Hematopoietic multipotent progenitor cell treated with erythropoietin and hydrocortisone succinate and interleukin-3 and kit ligand, for 17 days (in vitro differentiated cells): ENCODE measurements at places on chromosomes 12 and 14.
A peak's percentile ranks its signal among the peaks of the same experiment; 100 is the strongest.

DNA sequence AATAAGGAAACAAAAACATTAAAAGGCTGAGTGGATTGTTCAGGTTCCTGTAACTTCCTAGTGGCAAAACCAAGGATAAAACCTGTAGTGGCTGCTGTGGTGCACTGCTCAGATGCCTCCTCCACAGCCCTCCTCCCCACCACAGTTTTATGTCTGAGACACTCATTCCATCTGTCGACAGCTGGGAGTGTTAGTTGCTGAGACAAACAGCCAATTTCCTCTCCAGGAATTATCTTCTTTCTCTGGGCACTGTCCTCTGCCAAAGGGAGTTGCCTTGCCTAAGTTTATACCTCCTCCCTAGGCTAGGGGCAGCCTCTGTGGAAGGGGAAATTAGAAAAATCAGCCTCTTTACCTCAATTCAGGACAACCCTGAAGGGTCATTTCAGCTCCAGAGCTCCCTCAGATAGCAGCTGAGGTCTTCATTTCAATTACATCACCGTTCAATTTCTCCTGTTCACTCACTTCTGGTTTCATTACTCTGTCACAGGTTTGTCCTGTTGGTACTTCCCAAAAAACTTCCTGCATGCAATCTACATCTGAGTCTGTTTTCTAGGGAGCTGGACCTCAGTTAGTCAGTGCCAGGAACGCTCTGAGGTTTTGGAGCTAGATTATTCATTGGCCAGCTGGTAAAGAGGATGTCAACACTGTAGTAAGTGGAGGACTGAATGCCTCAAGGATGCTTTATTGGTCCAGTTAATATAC is 74.9 kb upstream of the ATP2B1 start:
- no peak for DNase-seq

GRCh38 chr14:78022059-78022458 is 148.1 kb upstream of the NRXN3 start:
- DNase-seq, result peak; percentile 62

- DNase-seq, result no peak
Measured at GRCh38 chr14:74979442-74980397, 23.0 kb upstream of the EIF2B2 start.

- DNase-seq, result no peak
Measured at GRCh38 chr14:35338731-35339405, 46.7 kb downstream of the PSMA6 start.

GRCh38 chr14:90986510-90986909 is 73.9 kb downstream of the RPS6KA5 start:
- no peak for DNase-seq

GRCh38 chr12:578748-579419 is 84.4 kb downstream of the NINJ2 start:
- peak; percentile 65 for DNase-seq

- no peak for DNase-seq
Measured at GRCh38 chr14:35262436-35262835, 29.7 kb upstream of the PSMA6 start.

GRCh38 chr12:101925361-101925760 is 48.0 kb downstream of the DRAM1 start:
- DNase-seq, result no peak

DNA sequence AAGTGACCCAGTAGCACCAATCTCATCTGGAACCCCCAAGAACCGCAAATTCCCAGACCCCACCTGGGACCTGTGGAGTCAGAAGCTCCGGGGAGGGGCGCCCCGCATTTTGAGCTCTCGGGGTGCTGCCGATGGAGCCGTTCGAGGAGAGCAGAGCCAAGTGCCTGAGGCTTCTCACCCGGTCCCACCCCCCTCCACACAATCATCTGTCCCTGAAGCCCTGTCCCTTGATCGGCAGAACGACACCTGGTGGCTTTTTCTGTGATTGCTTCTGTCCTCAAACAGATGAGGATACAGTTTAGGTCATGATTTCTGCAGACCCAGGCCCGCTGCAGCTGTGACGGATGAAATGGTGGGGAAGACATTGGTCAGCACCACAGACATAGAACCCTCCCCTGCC is 74.7 kb downstream of the NOC4L start:
- no peak for DNase-seq

- no peak for DNase-seq
Measured at GRCh38 chr14:92433407-92433806, 80.2 kb upstream of the RIN3 start.

- DNase-seq, result no peak
Measured at GRCh38 chr12:116674643-116675183, 63.2 kb downstream of the SPRING1 start.

DNA sequence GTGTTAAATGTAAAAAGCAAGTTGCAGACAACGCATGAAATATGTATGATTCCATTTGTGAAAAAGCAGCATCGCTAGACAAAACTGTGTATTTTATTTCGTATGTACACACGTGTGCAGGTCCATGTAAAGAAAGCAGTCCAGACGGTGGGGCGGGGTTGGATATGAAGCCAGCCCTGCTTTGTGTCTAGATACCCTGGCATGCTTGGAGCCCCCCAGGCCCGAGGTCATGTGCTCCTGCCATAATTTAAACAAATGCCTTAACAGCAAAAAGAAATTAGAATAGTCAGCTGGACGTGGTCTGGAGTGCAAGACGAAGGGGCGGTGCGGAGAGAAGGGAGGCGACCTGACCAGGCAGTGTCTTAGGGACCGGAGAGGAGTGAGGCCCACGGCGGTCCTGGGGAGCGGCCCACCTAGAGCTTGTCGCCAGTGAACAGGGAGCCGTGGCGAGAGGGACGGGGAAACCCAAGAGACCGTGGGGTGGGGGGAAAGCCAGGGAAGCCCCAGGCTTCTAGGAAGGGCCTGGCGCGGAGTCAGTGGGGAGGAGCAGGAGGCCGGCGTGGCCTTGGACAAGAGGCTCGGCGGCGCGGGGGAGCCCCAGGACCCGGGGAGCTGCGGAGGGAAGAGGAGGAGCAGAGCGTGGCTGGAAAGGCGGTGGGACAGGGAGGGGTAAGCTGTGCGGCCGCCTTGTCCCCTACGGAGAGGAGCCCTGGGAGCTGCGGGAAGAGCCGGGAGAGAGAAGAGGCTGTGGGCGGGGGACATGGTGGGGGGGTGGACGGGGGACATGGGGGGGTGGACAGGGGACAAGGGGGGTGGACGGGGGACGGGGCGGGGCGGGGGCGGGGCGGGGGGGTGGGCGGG is 118.5 kb upstream of the C14orf180 start:
- DNase-seq, result no peak

GRCh38 chr14:67461341-67461985 is 27.1 kb downstream of the TMEM229B start:
- DNase-seq, result no peak

GRCh38 chr14:105069871-105070759 is 4.9 kb upstream of the GPR132 start:
- DNase-seq, result no peak

GRCh38 chr12:99522456-99522855 is 125.1 kb upstream of the GARIN6 start:
- DNase-seq, result no peak

GRCh38 chr12:43210485-43211192 is 341.4 kb downstream of the ADAMTS20 start:
- no peak for DNase-seq

- DNase-seq, result no peak
Measured at GRCh38 chr12:83122623-83122934, 435.9 kb downstream of the TMTC2 start.

DNA sequence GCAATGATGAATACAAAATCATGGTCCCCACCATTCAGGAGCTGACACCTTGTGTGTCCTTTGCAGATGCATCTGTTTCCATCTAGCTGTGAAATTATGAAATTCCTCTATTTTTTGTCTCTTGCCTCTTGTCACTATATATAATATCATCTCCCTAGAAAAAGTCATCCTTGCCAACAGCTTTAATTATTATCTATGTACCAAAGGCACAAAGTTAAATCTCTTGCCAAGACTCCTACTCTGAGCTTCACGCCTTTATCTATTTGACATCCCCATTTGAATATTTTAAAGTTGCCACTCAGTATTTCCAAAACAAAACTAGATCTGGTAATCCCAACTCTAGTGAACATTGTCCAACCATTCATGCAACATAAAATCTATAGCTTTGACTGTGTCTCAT is 32.0 kb upstream of the PRB2 start:
- DNase-seq, result no peak

DNA sequence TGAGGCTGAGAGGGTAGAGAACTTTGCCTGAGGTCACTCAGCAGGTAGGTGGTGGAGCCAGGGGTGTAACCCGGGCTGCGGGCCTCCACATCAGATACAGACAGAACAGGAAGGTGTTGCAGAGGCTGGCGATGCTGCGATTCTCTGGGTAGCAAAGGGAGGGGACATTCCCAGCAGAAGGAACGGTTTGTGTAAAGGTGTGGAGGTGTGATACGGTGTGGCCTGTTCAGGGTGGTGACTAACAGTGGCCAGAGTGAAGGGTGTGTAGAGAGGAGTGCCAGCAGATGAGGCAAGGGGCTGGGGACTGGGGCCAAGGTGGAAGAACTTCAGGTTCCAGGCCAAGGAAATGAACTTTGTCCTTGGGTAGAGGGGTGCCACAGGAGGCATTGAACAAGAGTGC is 18.2 kb upstream of the FAIM2 start:
- no peak for DNase-seq

GRCh38 chr12:52867642-52868041 is 18.8 kb upstream of the KRT78 start:
- DNase-seq, result no peak

- DNase-seq, result peak; percentile 38
Measured at GRCh38 chr12:95918194-95918993, 24.0 kb downstream of the CCDC38 start.

DNA sequence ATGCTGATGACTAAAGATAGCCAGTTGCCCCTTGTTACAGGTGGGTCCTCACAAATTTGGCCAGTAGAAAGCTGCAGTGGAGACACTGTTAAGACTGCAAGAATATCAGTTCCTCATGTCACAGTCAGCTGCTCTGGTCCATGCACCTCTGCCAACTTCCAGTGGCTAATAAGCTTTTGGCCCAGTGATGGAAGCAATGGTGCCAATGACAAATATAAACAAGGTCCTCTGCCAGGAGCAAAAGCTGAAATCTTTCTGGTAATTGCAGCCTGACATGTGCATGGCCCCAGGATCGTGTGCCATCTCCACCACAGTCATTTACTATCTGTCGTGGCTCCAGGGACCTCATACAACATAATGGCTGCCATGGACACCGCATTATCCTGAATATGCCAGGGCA is 85.4 kb upstream of the TMEM260 start:
- no peak for DNase-seq

GRCh38 chr12:80716696-80717469 is at the start of gene MYF5:
Gene MYF5 (plus strand): TSS chr12:80716912. CDS start chr12:80717064, 152 bp downstream.
- DNase-seq, result no peak

DNA sequence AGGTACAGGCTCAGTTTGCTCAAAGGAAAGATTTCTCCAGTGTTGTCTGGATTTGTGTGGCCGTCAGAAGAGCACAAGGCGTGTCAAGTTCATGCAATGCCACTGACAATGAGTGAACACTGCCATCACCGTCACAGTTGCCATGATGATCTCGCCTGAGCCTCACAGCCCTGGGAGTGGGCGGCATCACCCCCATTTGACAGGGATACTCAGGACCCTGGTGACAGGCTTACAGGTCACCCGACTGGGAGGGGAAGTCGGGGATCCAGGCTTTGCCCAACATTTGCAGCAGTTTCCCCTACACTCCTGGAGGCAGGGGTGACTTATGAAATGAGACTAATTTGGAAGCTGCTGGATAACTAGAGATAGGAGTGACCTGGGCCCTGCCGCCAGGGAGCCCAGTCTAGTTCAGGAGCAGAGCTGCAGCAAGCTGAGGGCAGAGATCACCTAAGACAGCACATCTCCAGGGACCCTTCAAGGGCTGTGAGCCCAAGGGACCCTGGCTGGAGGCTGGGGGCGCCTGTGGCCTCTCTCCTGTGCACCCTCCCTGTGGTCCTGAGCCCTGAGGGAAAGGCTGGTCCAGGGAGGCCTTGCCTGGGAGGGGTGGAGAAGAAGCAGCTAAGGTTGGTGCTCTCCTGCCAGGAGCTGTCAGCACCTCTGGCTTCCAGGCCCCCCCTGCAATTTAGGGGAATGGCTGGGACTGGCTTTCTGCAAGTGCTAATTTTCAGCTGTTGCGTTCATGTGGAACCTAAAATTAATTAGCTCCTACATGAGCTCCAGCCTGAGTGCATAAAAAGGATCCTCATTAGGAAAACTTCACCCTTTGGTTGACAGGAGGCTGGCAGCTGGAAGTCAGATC is 32.4 kb upstream of the BEGAIN start:
- DNase-seq, result no peak

DNA sequence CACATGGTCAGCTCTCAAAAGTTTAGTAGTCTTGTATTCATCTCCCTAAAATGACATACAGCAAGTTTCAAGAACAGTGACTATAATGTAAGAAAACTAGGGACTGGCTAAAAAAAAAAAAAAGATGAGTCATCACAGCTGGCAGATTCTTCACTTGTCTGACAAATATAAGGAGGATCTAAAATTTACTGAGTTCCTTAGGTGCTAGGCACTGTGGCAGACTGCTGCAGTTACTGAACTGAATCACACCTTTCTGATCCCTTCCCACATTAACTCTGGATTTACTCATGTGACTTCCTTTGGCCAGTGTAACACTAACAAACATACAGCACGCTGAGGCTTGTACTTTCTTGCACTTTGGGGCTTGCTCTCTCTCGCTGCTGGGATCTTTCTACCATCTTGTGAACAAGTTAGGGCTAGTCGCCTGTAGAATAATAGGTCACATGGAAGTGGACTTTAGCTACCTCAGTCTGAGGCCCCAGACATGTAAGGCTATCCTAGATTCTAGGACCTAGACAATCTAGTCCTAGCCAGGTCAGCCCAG is 32.1 kb downstream of the BAZ1A start:
- DNase-seq, result peak; percentile 87

DNA sequence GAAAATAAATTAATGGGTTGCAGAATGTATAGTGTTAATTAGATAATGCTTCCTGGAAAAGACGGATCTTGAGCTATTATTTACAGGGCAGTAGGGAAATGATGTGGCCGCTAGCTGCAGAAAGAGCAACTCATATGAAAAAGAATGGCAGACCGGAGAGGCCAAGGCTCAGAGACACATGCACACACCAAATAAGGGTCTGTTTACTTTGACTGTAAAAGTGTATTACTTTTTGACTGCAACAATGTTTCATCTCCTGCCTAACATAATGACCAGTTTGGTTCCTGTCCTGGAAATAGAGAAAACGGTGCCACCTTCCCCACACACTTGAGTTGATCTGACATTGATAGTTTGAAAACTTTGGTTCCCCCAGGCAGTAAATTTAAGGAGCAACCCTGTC is 290.9 kb downstream of the CACNA1C start:
- DNase-seq, result no peak

- DNase-seq, result no peak
Measured at GRCh38 chr14:81165188-81165587, 55.6 kb downstream of the GTF2A1 start.

GRCh38 chr12:105461271-105461943 is 130.9 kb downstream of the C12orf75 start:
- DNase-seq, result no peak

- no peak for DNase-seq
Measured at GRCh38 chr12:116288735-116289134, 11.2 kb upstream of the MED13L start.

- peak; percentile 29 for DNase-seq
Measured at GRCh38 chr14:103456167-103456835, 66.3 kb downstream of the CKB start.

- no peak for DNase-seq
Measured at GRCh38 chr12:76153616-76154015, 69.1 kb upstream of the NAP1L1 start.

- no peak for DNase-seq
Measured at GRCh38 chr12:43109631-43110345, 442.2 kb downstream of the ADAMTS20 start.

- no peak for DNase-seq
Measured at GRCh38 chr14:78340250-78340649, 170.1 kb downstream of the NRXN3 start.
